GM13976 (cell line): ENCODE measurements at places on chromosomes 12 and 14.

DNA sequence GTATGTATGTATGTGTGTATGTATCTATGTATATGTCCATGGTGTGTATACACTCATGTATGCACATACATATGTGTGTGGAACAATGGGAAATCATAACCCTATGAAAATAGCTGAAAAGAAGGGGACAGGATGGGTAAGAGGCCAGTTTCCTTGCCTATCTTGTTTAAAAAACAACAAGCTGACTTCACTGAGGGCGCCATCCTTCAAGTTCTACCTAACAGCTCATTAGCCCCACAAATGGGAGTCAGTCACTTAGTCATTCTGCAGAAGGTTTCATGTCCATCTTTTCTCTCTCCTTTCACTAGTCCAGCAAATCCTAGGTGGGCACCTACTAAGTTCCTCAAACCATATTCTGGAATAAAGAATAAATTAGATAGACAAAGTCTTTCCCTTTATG is 14.7 kb downstream of the STON2 start:
- no peak for DNase-seq

DNA sequence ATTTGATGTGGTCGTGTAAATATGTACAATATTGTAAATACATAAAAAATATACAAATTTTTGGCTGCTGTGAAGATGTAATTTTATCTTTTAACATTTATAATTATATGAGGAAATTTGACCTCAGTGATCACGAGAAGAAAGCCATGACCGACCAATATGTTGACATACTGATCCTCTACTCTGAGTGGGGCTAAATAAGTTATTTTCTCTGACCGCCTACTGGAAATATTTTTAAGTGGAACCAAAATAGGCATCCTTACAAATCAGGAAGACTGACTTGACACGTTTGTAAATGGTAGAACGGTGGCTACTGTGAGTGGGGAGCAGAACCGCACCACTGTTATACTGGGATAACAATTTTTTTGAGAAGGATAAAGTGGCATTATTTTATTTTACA is 49.6 kb downstream of the TBK1 start:
- no peak for DNase-seq

DNA sequence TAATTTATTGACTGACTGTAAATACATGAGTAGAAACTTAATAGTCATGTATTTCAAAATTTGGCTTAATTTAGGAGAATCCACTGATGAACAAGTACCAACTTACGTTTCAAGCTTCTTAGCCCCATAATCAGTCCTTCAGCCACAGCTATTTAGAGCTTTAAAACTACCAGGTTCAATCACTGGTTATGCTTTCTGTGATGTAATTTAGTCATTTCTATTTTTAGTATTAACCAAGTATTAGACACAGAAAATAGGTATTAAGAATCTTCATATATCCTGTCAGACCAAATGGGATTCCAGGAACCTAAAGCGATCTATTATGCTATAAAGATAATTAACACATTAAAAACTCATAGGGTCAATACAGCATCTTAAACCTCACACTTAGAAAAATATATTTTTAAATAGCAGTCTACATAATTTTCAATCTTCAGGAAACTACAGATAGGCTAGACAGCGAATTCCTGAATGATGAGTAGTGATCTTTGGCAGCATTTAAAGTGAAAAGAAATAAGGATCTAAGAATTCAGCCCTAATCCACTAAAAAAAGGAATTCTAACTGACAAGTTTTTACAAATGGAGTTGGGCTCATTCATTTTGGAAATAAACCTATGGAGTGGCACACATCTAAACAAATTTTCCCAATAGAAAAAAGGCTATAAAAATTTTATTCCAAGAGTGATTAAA is 51.5 kb downstream of the ZC3H14 start:
- DNase-seq: peak; percentile 30

GRCh38 chr14:65423982-65424381 is 11.5 kb downstream of the FUT8 start:
- no peak for DNase-seq

GRCh38 chr12:91138337-91138920 is 27.1 kb upstream of the LUM start:
- DNase-seq: no peak

GRCh38 chr12:26434299-26435068 is 239.1 kb downstream of the SSPN start:
- peak; percentile 28 for DNase-seq

- DNase-seq: no peak
Measured at GRCh38 chr12:31586728-31587127, 4.2 kb downstream of the DENND5B start.

- DNase-seq: no peak
Measured at GRCh38 chr14:25868521-25869314, 729.1 kb downstream of the NOVA1 start.

DNA sequence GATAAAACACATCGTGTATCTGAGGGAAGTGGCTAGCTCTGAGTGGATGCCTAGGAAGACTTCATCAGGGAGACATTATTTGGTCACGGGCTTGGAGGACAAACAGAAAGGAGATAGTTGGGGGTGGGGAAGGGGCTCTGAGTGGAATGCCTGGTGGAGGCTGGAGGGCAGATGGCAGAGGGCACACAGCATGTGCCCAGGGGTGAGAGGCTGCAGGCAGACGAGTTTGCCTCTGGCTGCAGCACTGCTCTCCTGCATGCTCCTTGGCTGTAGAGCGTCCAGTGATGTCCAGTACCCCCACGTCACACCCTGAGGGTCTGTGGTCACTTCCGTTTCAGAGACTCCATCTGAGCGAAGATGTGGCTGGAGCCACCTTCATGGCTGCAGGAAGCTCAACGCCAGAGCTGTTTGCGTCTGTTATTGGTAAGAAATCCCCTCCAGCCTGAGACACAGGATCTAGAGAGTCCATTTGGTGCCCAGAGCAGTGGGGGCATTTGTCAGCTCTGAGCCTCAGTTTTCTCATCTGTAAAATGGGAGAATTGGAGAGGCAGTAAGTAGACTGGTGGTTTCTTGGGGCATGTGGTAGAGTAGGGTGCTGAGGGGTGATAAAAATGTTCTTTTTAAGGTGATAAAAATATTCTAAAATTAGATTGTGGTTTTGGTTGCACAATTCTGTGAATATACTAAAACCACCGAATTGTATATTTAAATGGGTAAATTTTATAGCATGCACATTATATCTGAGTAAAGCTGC is 71.7 kb upstream of the RIN3 start:
- no peak for DNase-seq

- no peak for DNase-seq
Measured at GRCh38 chr12:3795066-3795465, 42.2 kb upstream of the CRACR2A start.

- DNase-seq: no peak
Measured at GRCh38 chr14:69772082-69773017, 5.4 kb downstream of the SRSF5 start.

DNA sequence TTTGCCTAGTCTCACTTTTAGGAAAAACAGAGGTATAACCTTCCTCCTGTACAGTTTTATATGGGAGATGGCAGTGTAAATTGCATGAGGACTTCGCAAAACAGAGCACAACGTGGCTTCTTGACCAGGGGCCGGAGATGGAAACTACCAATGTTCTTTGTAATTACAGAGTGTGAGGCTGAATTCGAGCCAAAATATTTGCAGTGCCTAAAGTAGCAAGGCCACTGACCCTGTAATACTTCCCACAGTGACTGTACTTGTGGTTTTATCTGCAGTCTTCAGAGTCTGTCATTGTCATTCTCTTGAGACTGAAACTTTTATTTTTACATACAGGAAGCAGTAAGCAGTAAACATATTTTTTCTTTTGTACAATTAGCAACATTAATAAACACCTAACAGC is 98.9 kb downstream of the RERG start:
- DNase-seq: no peak

DNA sequence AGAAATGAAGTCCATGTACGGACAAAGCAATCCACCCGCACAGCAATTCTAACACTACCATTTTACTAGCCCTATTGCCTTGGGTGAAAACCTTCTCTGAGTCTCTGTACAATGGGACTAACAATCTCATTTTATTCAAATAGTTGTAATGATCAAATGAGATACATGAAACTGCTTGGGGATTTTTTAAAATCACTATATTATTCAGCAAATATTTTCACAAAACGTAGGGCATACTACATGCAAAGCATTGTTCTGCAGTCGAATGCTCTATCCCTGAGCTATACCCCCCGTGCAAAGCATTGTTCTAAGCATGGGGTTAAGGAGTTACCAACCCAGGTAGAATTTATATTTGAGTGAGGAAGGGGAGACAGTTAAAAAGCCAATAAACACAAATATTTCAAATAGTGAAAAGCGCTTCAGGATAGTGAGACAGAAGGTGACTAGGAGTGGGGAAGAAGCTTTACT is 554 bp upstream of the ATF7 start:
- DNase-seq: no peak

DNA sequence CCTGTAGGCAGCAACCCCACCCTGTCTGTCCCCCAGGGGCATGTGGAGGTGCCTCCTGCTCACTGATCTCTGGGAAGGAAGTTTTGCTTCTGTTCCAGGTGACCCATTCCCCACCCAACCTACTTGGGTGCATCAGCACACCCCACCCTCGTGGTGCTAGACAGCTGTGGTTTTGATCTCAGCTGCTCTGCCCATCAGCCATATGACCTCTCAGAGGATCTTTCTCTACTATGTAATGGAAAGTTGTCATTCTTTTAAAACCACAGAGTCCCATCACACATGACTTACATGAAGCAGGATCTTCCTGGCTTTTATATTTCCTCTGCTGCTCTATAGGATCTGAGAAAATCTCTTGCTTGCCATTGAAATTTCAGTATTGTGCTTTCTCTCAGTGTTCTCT is 13.5 kb upstream of the KRT82 start:
- no peak for DNase-seq

DNA sequence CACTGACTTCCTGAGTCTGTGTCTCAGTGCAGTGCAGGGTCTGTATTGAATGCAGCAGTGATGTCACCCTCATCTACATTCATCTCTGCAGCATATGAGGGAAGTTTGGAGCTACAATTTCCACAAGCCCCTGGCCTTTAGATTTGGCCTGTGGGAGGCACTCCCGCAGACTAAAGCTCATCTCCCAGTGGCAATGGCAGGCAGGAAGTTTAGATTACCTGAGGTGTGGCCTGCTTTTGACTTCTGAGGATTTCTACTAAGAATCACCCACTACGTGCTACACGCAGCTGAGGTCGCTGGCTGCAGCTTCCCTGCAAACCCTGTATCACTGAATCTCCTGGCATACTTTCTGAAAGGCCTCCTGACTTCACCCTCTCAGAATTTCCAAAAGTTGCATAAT is 202.2 kb upstream of the PRKD1 start:
- no peak for DNase-seq

- no peak for DNase-seq
Measured at GRCh38 chr12:105935981-105936380, 202.8 kb downstream of the NUAK1 start.

DNA sequence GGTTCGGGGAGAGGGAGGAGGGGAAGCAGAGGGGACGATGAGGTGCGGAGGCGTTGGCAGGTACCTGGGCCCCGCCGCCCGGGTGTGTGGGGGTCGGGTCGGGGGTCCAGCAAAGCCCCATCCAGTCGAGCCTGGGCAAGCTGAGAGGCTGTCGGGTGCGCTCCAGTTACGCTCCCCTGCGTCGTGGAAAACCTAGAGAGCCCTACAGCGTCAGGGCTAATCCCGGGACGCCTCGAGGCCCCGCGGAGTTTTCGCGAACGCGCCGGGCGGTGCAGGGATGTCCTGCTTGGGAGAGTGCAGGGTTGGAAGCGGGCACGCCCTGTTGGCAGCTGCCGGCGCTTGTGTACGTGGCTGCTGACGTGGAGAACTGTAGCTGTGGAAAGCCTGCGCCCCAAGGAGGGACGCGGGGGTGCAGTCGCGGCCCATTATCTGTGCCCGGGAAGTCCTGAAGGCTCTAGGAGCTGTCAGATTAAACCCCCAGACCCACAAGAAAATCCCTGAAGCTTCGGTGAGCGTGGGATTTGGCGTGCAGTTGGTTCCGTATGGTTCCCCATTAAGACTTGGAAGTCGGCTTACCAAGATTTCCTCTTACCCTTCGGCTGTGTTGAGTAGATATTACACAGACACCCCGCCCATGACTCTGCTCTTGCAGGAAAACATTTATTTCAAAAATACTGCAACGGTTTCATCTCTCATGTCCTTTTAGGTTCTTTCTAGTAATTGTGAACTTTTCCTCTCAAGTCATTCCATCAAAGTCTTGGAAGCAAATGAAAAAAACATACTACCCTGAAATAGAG is 11.3 kb upstream of the SLC38A2 start:
- peak; percentile 34 for DNase-seq

GRCh38 chr14:78157494-78158437 is 12.4 kb upstream of the NRXN3 start:
- no peak for DNase-seq

DNA sequence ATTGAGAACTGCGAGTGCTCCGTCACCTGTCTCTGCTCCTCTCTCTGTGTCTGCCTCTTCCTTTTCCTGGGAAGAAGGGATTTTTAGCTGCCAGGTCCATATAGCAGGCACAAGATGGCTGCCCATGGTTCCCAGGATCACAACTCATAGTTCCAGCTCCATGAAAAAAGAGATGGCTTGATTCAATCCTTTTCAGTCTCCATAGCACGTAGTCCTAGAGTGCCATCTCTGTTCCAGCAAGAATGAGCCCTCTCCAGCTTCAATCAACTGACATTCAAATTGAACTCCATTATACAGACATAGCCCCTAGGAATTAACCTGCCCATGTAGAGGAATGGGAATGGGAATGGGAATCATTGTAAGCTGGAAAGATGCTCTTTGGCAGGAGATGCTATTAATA is 34.7 kb upstream of the RTRAF start:
- no peak for DNase-seq

GRCh38 chr12:132525833-132526455 is 36.0 kb downstream of the FBRSL1 start:
- no peak for DNase-seq

- DNase-seq: no peak
Measured at GRCh38 chr14:56590535-56590960, 10.9 kb downstream of the TMEM260 start.
